ENCODE measurements at places on chromosomes 3 and 15.
A peak's percentile ranks its signal among the peaks of the same experiment; 100 is the strongest.

DNA sequence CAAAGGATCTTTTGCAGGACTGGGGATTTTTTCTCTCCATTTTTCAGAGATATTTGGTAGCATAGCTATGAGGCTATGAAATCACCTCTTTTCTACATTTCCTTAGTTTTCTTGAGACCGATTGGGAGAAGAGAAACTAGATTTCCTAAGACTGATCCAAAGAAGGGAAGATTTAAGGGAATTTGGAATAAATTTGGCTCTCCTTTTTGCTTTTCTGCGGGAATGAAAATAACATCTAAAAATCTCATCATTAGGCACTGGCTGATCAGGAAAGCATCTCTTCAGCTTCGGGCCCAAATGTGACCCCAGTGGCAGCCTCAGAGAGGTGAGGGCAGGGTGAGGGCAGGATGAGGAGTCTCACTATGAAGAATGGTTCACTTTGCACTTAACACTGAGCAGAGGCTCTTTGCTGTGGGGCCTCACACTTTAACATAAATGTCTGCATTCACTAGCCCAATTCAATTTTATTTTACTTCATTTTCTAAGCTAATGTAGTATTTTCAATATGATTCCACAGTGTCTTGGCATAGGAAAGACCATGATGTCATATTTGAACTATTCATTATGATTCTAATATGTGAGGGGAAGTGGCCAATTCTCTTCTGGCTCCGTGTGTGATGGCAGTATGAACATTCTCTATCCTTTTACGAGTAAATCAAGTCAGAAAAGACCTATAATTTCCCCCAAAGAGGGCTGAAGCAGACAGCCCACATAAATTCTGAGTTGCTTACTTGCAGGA, 193.2 kb downstream of the MEX3B start:
- DNase-seq = no peak

- DNase-seq = no peak
Measured at GRCh38 chr3:77513542-77513941, 473.6 kb downstream of the ROBO2 start.

- no peak for DNase-seq
Measured at GRCh38 chr3:184757022-184757651, 45.3 kb upstream of the MAGEF1 start.

- no peak for DNase-seq
Measured at GRCh38 chr15:88782465-88782864, 20.8 kb upstream of the ACAN start.

GRCh38 chr3:193946945-193947344, 189.0 kb upstream of the HES1 start:
- peak; percentile 67 for DNase-seq

GRCh38 chr15:38972831-38973230, 408.2 kb upstream of the RASGRP1 start:
- DNase-seq = no peak

GRCh38 chr3:172546105-172546504, 22.9 kb upstream of the TNFSF10 start:
- no peak for DNase-seq

GRCh38 chr15:56053046-56053400, 59.6 kb upstream of the NEDD4 start:
- DNase-seq = no peak

DNA sequence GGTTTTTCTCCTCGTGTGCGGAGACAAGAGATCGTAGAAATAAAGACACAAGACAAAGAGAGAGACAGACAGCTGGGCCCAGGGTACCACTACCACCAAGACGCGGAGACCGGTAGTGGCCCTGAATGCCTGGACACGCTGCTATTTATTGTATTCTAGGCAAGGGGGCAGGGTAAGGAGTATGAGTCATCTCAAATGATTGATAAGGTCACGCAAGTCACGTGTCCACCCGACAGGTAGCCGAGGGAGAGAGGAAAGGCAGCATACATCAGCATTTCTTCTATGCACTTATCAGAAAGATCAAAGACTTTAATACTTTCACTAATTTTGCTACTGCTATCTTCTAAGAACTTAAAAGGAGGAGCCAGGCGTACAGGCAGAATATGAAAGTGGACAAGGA, 28.2 kb downstream of the MYL3 start:
- no peak for DNase-seq

DNA sequence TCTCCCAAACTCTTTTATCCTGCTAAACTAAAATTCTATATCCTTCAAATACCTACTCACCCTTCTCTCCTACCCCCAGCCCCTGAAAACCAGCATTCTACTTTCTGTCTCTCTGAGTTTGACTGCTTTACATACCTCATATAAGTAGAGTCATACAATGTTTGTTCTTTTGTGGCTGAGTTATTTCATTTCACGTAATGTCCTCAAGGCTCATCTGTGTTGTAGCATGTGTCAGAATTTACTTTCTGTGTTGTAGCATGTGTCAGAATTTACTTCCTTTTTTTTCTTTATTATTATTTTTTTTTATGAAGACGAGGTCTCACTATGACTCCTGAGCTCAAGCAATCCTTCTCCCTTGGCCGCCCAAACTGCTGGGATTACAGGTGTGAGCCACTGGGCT, 20.1 kb downstream of the IFT122 start:
- no peak for DNase-seq
